Spinal cord (tissue), 10 donors: ENCODE measurements at places on chromosomes 16 and 17. TPM values are rescaled to one million over a fixed set of nuclear protein-coding genes. Genes with fewer than 3 reads are reported as not detected.

The MARVELD3 gene
- polyA plus RNA-seq: 3.9 TPM

The NEUROD2 gene
- 14.1 TPM for polyA plus RNA-seq

The OR3A3 gene
- 0.39 TPM for polyA plus RNA-seq

The LGALS9B gene
- not detected for polyA plus RNA-seq

The PRSS22 gene
- polyA plus RNA-seq: 0.17 TPM

The TP53TG3C gene
- 0.65 TPM for polyA plus RNA-seq

The GLTPD2 gene
- polyA plus RNA-seq: 3.5 TPM

The HOXB7 gene
- polyA plus RNA-seq: 80.7 TPM

The SOX8 gene
- polyA plus RNA-seq: 166 TPM

The MXRA7 gene
- polyA plus RNA-seq: 173 TPM
